ENCODE measurements at places on chromosomes 1 and 21. TPM values are rescaled to one million over a fixed set of nuclear protein-coding genes. Genes with fewer than 3 reads are reported as not detected.

Gene RAP1GAP
- 6.6 TPM for total RNA-seq

Gene CASZ1
- total RNA-seq = 5.6 TPM

Gene DCST1
- total RNA-seq = not detected

Gene EGLN1
- 41.7 TPM for total RNA-seq

Gene VANGL2
- 90.6 TPM for total RNA-seq

Gene MAST2
- 43.5 TPM for total RNA-seq

Gene PYHIN1
- total RNA-seq = not detected

Gene SKI
- total RNA-seq = 27.0 TPM

Gene ADAMTS1
- total RNA-seq = 5.1 TPM

Gene FALEC
- total RNA-seq = 2.0 TPM

Gene NKAIN1
- total RNA-seq = 0.48 TPM

Gene LAMC2
- total RNA-seq = 2.0 TPM

Gene HOOK1
- 13.8 TPM for total RNA-seq

Gene TACSTD2
- total RNA-seq = 0.14 TPM

Gene HSD11B1
- 114 TPM for total RNA-seq

Gene NMNAT2
- 57.8 TPM for total RNA-seq

Gene GSTM5
- 1.6 TPM for total RNA-seq

Gene MIXL1
- total RNA-seq = 2.5 TPM

Gene PLA2G2C
- 0.09 TPM for total RNA-seq

Gene ZNF436
- 14.2 TPM for total RNA-seq

Gene SLAMF9
- total RNA-seq = not detected

Gene KCNE2
- total RNA-seq = 1.4 TPM

Gene AK4
- 38.9 TPM for total RNA-seq

Gene LCK
- total RNA-seq = not detected

Gene GBP6
- not detected for total RNA-seq

Gene CD5L
- total RNA-seq = not detected

Gene FBLIM1
- 9.3 TPM for total RNA-seq

Gene PHLDA3
- 13.7 TPM for total RNA-seq

Gene IVL
- not detected for total RNA-seq

Gene MR1
- total RNA-seq = 41.8 TPM

Gene PTGER3
- total RNA-seq = 46.9 TPM

Gene RPTN
- 0.06 TPM for total RNA-seq

Gene CFAP45
- 0.27 TPM for total RNA-seq

Gene CBS
- 72.1 TPM for total RNA-seq

Gene ENAH
- total RNA-seq = 169 TPM

Gene PRKAA2
- total RNA-seq = 11.6 TPM

Gene ARHGAP30
- 2.0 TPM for total RNA-seq

Gene C8B
- total RNA-seq = not detected

Gene AMY1B
- total RNA-seq = not detected

Gene UMODL1
- 0.22 TPM for total RNA-seq

Gene SLC9C2
- total RNA-seq = not detected

Gene RGSL1
- 3.4 TPM for total RNA-seq

Gene EDARADD
- not detected for total RNA-seq

Gene SLC22A15
- total RNA-seq = 11.7 TPM

Gene FAM151A
- not detected for total RNA-seq

Gene CAMK2N1
- total RNA-seq = 32.3 TPM

Gene C1orf226
- 17.0 TPM for total RNA-seq

Gene FCRL4
- total RNA-seq = not detected

Gene GDAP2
- 35.1 TPM for total RNA-seq

Gene LCE1E
- not detected for total RNA-seq

Gene KCNA10
- total RNA-seq = 0.44 TPM

Gene ALPL
- total RNA-seq = 5.0 TPM

Gene SMPDL3B
- total RNA-seq = not detected

Gene ILF2
- total RNA-seq = 116 TPM

Gene CCDC190
- total RNA-seq = 3.8 TPM

Gene PEA15
- 21.8 TPM for total RNA-seq

Gene SLC6A9
- 7.0 TPM for total RNA-seq

Gene OPTC
- not detected for total RNA-seq
